Tibial nerve (tissue), 4 donors: ENCODE measurements at places on chromosomes 7 and 10.

- no peak for DNase-seq
Observed at GRCh38 chr7:77235276-77235675, 35.7 kb upstream of the FGL2 start.

- no peak for DNase-seq
Observed at GRCh38 chr7:41809940-41810576, 107.2 kb upstream of the INHBA start.

GRCh38 chr10:23534326-23534725 lies 95.5 kb downstream of the OTUD1 start:
- no peak for DNase-seq

DNA sequence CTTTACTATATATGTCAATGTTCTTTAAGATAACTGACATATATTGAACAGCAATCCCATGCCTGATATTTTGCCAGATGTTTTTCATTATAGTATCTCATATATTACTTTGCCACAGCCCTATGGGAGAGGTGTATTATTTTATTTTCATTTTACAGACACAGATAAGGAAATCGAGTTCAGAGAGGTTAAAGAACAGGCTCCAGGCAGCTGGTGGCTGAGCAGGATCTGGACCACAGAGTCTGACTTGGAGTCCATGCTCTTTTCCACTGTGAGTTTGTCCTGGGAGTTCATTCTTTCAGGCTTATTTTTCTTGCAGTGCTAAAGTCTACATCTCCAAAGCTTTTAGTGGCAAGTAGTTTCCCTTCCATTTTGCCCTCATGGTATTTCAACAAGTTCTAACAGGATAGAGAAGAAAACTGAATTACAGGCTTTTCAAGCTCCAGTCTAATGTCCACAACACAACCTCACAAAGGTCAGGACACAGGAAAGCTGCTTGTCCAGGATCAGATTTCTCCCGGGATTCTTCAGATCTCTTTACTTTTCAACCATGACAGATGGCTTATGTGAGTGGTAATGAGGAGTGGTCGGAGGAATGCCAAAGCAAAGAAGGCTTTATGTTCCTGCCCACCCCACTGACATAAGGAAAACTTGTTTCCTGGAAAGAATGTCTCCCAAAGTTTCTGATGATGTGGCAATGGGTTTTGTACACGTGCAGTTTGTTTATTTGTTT lies 13.1 kb upstream of the SLC35B4 start:
- DNase-seq: no peak

DNA sequence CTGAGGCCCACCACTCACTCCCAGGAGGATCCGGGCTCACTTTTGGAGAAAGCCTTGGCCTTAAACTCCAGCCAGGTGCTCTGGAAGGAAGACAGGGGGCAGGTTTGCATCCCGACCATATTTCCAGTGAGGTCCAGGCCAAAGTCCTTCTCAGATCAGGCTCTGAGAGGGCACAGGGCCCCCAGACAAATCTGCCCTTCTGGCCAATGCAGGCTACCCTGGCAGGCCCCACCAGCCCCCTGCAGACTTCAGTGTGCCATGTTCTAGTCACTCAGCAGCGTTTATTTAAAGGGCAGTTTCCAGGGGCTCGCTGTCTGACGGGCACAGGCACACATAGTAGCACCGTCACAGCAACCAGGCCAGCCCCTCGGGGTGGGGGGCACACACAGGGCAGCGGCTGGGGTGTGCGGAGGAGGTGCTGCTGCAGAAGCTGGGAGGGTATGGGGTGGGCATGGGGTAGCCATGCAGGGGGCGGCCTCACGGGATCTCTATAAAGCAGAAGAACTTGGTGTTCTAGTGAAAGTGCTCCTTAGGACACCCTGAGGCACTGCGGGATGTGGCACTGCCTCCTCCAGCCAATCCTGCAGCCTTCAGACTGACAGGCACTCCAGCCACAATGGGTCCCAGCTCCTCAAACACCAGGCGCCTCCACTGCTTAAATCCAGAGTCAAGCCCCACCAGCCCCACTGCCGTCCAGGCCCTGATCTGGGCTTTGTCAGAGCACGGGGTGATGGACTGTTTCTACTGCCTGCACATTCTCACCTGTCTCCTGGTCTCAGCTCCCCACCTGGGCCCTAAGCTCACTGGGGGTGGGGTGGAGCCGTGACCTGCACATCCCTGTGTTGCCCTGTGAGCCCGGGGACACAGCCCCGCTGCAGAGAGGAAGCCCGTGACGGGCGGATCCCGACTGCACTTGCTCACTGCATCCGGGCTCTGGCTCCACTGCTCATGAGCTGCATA lies 9.6 kb upstream of the PYROXD2 start:
- DNase-seq: no peak

DNA sequence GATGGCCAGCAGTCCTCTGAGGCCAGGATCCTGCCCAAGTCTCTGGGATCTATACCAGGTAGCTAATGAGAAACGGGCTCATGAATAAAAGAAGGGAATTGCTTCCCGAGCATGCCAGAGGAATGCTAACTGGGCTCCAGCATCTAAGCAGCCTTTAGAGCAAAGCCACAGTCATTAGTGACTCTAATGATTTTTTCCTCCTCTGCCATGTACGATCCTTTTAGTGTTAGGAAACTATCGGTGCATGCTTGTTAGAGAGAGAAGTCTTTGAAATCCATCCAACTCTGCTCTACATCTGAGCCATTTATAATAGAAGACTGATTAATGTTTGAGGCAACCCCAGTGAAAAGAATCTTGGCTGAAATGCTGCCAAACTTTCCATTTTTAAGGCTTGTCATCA lies 124.9 kb upstream of the TCERG1L start:
- DNase-seq: no peak

DNA sequence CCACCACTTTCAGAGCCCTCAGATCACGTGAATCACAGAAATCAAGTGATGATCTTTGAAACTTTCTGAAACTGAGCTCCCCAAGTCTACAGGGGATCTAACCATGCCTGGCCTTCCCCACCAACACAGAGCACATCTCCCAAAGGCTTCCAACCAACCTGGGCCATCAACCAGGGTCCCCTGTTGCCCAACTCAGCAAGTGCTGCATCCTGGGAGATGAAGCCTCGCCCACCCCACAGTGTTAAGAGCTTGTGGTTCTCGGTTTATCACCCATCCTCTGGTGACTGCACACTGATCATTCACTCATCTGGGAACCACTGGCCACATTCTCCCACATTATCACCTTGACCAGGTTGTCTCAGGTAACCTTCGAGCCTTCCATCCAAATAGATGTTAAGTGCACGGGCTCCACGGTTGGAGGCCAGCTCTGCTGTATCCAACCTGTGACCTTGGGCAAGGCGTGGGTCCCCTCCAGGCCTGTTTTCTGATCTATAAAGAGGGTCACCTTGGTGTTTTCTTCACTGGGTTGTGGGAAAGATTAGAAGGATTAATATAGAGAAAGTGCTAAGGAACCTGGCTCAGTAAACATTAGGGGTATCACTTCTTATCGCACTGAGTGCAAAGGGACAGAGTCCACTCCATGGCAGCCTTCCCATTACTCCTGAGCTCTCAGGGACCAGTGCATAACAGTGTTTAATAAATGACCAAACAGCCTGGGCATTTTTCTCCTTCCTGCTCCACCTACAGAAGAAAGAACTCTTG lies 3.6 kb downstream of the ZNF488 start:
- no peak for DNase-seq
